Glomerular endothelial cell (primary cell): ENCODE measurements at places on chromosomes 12 and 14. TPM values are rescaled to one million over a fixed set of nuclear protein-coding genes. Genes with fewer than 3 reads are reported as not detected.

The LHX5 gene
- not detected in 2 replicates for total RNA-seq

- no peak for DNase-seq
Observed at GRCh38 chr12:40105265-40105514, 691 bp downstream of the SLC2A13 start.

- DNase-seq, result no peak
Observed at GRCh38 chr12:124952295-124952694, 36.6 kb downstream of the DHX37 start.

DNA sequence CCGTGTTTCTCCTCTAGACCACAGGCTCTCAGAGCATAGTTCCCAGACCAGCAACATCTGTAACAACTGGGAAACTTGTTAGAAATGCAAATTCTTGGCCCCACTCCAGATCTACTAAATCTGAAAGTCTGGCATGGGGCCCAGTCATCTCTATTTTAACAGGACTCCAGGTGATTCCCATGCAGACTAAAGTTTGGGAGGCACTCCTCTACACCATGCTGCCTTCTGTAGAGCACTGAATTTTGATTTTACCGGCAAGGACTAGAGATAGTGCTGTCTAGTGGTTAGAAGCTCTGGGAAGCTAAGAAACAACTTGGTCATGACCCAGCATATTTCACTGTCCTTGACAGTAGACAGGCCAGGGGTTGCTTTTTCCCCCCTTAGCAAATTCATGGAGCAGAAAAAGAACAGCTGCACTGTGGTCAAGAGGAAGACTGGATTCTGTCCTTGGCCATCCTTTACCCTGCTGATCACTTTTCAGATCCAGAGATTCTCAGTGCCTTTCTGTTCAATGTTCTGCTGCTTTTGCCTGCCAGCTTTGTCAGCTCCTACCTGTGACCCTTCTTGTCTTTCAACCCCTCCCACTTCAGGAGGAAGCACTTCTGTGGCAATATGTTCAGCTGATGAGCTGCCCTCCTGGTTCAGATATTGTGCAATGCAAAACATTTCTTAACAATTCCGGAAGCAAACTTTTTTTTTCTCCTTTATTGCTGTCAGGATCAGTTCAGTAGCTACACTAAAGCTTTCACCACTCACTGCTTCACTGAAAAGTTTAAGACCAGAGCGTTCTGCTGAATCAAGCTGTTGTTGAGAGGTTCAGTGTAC, 133.8 kb upstream of the NUDT4 start:
- DNase-seq, result no peak

DNA sequence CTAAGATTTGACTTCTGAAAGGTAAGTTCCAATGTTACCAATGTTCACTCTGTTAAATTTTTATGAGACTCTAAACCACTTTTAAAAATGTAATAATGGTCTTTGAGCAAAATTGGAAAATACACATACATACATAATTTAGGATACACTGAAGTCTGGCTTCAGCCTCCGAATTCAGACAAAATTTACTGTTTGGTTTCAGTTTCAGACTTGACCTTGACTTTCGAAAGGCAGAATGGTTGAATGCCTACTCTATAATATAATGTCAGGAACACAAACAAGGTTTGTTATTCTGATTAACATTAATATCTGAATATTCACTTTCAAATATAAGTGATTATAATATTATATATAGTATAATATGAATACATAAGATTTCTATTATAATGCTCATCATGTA, 74.1 kb upstream of the KRAS start:
- DNase-seq, result no peak

DNA sequence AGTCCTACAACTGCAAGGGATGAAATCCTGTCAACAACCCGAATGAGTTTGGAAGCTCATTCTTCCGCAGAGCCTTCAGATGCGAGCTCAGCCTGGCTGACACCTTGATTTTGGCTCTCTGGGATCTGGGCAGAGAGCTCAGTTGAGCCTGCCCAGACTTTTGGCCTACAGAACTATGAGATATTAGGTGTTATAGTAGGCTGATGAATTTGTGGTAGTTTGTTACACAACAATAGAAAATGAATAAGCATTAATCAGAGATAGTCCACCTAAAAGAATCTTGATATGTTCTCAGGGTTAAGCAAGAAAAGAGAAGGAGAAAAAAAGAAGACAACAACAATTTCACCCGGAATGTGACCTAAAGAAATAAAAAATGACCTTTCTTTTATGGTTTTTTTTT, 30.4 kb upstream of the GZMB start:
- no peak for DNase-seq

DNA sequence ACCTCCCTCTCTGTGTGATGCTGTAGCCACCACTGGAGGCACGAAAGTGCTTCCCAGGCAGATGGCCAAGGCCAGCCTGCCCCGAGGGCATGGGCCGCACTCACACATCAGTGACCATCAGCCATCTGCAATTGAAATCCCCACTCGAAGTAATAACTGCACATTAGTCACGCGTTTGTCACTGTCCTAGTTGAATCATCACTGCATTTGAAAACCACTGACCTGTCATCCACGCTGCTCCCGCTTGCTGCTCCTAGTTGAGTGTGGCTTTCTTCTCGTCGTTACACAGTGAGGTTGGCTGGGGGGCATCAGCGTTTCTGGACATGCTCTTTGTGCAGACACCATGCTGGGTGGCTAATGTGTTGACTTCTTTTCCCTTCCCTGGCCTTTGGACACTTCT, 176.1 kb downstream of the ADGRD1 start:
- no peak for DNase-seq

DNA sequence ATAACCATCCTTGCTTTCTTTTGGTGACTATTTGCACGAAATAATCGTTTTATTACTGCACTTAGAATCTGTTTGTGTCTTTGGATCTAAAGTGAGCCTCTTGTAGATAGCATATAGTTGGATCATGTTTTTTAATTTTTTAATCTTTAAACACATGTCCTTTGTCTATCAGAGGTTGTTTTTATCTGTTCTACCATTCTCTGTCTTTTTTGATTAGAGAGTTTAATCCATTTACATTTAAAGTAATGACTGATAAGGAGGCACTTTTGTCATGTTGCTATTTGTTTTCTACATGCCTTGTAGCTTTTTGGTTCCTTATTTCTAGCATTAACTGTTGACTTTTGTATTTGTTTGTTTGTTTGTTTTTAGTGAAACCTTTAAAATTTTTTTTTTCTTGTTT, 506.2 kb upstream of the RGS6 start:
- no peak for DNase-seq

- no peak for DNase-seq
Observed at GRCh38 chr14:23358042-23358441, 5.4 kb upstream of the SLC22A17 start.

The VAMP1 gene
- total RNA-seq, result 1.8 and 7.2 TPM in 2 replicates

- no peak for DNase-seq
Observed at GRCh38 chr12:43004908-43005307, 415.4 kb upstream of the PRICKLE1 start.

DNA sequence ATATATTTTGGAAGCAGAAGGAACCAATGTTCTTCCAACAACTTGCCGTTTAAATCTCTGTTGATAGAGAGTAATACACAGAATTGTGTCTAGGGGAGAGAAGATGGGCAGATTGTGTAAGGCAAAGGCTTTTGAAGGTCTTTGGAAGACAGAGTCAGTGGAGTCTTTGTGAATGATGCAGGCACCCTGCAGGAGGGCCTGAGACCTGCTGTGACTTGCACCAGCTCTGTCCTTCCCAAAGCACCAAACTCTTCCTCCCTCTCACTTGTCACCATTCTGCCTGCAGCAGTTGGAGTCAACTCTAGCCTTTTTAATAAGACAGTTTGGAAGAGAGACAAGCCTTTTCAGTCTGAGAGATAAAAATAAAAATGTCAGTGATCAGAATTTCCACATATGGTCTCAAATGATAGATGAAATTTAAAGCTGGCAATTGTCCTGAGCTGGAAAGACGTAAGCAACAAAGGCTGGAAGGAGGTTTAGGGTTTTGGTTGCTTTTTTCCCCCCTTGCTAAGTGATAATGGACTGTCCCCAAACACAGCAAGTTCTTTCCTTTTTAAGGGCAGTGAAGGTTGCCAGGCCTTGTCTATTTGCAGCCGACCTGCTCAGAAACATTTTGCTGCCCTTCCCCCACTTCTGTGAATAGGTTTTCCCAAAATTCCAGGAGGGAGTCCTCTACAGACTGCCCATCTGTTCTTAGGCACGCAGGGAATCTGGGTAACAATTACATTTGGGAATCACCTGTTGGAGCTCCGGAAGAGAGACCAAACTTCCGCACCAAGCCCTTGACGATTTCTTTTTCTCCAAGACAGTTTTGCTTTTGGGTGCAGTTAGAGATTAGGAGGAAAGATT, 103.0 kb upstream of the NTF3 start:
- no peak for DNase-seq

DNA sequence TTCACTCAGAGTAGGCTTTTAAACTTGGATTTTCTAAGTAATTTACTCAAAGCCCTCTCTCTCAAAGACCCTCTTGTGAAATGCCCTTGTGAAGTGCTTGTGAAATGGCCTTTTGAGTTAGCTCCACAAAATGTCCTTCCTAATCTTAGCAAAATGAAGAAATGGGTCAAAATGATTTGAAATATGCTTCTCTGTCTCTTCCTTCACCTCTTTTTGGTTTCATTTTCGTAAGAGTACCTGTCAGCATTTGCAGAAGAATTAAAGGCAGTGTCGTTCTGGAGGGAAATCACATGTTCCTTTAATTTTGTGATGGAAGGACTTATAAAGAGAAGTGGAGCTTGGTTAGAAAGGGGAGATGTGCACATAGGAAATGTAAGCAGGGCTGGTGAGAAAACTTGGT, 93.7 kb downstream of the HMGA2 start:
- no peak for DNase-seq

DNA sequence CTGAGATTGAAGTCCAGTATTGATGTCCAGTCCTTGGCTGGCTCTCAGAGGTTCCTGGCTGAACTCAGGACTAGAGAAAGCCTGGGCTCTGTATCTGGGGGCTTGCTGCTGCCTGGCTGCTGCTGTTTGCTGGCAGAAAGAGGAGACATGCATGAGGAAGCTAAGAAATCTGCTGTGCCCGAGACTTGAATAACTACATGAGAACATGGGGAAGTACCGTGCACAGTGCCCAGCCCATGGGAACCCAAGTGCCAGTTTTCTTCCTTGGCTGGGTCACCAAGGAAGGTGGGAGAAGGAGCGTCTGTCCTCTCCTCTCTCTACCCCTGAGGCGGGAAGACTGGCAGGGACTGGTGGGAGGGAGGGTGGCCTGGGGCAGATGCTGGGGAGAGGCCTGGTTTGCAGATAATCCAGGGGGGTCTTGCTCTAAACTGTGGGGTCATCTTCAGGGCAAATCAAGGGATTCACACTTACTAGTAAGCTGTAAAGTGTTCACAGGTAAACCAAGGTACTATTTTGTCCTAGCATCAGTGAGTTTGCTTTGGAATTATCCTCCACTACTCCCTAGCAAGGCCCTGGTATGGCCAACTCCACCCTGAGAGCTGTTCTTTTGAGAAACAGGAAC, 13.8 kb upstream of the ZFP36L1 start:
- DNase-seq, result no peak

The MIP gene
- total RNA-seq, result 0.15 TPM in 1 of 2 replicates, not detected in the other

DNA sequence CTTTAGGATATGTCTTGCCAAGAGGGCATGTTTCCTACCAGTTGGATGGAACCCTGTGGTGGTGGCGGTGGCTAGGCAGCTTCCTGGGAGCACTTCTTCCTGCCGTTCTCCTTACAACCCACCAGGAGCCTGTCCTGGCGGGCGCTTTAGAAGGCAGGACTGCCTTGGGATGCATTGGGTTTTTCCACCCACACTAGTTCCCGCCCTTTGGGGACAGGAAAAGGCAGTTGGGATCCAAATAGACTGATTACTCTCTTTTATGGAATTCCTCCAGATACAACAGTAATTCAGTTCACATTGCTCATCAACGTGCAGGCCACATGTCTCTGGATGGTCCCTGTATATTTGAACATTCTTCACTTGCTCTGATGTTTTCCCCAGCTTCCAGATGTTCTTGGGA, 305.7 kb upstream of the SSTR1 start:
- no peak for DNase-seq

- no peak for DNase-seq
Observed at GRCh38 chr14:37870632-37871346, 275.4 kb downstream of the TTC6 start.

The CLEC7A gene
- 0.15 and 0.41 TPM in 2 replicates for total RNA-seq

The MYG1 gene
- total RNA-seq, result 41.4 and 55.0 TPM in 2 replicates

GRCh38 chr14:94349276-94349675, 26.1 kb upstream of the SERPINA6 start:
- no peak for DNase-seq

DNA sequence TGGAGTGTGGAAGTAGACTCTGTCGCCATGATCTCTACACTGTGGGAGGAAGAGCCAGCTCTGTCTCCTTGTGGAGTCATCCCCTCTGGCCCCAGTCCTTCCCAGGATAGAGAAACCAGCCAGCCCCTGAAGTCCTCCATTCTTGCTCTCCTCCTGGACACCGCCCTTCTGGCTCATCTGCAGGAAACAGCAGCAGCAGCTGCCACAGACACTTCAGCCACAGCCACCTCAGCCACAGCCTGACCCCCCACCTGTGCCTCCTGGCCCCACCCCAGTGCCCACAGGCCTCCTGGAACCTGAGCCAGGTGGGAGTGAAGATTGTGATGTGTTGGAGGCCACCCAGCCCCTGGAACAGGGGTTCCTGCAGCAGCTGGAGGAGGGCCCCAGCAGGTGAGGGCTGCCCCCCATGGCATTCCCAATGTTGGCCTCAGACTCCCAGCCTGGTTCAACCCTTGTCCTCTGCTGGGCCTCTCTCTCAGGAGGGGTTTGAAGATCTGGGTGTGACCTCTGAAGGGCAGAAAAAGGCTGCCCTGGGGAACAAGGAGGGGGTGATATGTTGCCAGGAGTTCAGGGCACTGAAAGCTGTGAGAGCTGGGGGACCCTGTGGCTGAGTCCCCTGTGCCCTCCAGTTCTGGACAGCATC, 10.5 kb downstream of the PRPF40B start:
- no peak for DNase-seq

GRCh38 chr12:109160433-109160832, 44.0 kb downstream of the ACACB start:
- no peak for DNase-seq

The IAPP gene
- not detected in 2 replicates for total RNA-seq

GRCh38 chr12:11744410-11744801, 94.9 kb downstream of the ETV6 start:
- no peak for DNase-seq

The KIF5A gene
- 0.06 and 0.10 TPM in 2 replicates for total RNA-seq

GRCh38 chr12:123237646-123238329, 4.6 kb downstream of the MTRFR start:
- peak; percentile 61 for DNase-seq

The LTB4R2 gene
- 1.8 and 8.4 TPM in 2 replicates for total RNA-seq

The IGF1 gene
- total RNA-seq, result 0.06 and 0.39 TPM in 2 replicates

- no peak for DNase-seq
Observed at GRCh38 chr14:105818712-105819005, 292.3 kb downstream of the TMEM121 start.

The SERPINA10 gene
- not detected in 2 replicates for total RNA-seq

- DNase-seq, result no peak
Observed at GRCh38 chr12:53940443-53941014, 1.9 kb downstream of the HOXC13 start.

- DNase-seq, result no peak
Observed at GRCh38 chr12:71071536-71072097, 86.2 kb downstream of the TSPAN8 start.

DNA sequence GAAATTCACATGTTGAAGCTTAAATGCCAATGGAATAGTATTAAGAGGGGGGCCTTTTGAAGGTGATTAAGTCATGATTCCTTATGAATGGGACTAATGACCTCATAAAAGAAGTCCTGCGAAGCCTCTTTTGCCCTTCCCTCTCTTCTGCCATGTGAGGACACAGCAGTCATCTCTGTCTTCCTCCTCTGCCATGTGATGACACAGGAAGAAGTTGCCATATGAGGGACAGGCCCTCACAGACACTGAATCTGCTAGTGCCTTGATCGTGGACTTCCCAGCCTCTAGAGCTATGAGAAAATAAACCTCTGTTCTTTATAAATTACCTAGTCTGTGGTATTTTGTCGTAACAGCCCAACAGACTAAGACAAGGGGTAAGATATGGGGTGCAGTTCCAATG, 100.7 kb downstream of the VCPKMT start:
- no peak for DNase-seq
